Activated CD4-positive, alpha-beta T cell treated with anti-CD3 and anti-CD28 coated beads, Interleukin-2, amount 10 ng/mL, durations not matched to agents 7 days and 5 days (primary cell): ENCODE measurements at places on chromosomes 4 and X.

GRCh38 chr4:54032558-54033135, 31.8 kb downstream of the CHIC2 start:
- no peak for DNase-seq

DNA sequence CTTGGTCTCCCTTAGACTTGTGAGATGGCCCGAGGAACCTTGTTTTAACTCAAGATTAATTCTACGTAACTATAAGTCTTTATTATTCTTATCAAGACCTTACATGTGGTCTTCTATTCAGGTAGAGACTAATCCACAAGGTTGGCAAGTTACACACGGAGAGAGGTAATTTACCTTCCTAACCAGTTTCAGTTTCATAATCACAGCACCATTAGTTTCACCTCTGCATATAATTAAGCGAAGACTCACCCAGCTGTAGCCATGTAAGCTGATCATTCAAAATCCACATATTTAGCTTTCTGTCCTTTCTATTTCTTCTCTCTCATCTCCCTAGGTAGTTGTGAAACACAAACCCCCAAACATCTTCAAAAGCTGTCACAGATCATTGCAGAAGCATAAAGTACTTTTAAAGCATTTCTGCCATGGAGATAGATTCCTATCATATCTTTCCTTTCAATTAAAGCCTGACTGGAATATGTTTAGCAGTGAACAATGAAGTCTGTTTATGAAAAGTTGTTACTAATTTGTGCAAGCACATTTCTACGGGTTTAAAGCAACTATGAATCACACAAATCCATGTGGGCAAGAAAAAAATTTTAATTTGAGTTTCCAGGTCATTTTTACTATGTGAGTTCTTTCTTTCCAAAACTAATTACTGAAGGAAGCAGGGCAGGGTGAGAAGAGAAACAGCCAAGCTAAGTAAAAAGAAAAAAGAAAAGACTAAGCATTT, 78.5 kb downstream of the BTC start:
- no peak for DNase-seq

DNA sequence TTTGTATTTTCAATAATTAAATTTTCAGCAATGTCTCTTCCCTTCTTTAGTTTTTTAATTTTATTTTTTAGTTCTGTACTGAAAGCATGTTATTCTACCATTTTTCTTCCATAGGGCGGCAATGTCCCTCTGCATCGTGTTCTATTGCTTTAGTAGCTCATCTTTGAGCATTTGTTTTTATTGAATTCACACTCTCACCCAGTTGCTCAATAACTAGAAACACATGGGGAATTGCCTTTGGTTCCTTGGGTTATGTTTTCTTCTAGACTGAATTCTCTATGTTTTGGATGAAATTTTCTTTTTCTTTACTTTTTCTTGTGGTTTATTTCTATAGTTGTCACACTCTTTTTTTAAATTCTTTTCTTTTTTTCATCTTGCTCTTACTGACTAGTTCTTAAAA, 233.8 kb upstream of the LDB2 start:
- DNase-seq, result no peak

DNA sequence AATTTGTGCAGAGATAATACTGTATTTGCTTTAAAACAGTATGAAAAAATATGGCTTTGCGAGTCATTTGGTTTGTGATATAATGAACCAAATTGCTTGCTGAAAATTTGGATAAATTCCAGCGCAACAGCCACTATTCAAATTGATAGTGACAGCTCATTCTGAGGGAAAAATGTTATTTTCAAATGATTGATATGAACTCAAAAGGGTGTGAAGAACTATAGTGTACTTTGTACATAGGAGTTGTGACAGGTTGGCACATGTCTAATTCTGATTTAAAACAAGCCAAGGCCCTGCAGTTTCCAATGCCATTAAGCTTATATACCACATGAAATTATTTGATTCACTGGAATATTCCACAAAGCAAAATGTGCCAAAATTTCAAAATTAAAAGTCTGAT, 1628.9 kb upstream of the AGA start:
- no peak for DNase-seq

- DNase-seq, result no peak
These were observed 27.5 kb downstream of the RAB33B start for GRCh38 chr4:139481465-139481864.

DNA sequence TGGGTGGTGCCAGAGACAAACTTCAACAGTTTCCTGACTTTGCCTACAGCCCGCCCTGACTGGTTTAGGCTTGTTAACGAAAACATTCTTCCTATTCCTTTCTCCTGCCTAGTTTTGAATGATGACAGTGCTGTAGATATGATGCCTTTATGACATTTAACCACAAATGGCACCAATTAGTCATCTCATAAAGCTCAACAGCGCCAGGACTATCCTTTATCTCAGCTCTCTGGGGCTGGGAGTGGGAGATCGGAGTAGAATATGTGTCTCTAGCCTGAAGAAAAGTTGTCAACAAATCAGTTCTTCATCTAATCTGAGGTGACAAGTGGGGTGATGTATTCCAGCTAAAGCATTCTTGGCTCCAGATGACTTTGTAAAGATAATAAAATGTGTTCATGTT, 64.6 kb upstream of the SH3RF1 start:
- no peak for DNase-seq

DNA sequence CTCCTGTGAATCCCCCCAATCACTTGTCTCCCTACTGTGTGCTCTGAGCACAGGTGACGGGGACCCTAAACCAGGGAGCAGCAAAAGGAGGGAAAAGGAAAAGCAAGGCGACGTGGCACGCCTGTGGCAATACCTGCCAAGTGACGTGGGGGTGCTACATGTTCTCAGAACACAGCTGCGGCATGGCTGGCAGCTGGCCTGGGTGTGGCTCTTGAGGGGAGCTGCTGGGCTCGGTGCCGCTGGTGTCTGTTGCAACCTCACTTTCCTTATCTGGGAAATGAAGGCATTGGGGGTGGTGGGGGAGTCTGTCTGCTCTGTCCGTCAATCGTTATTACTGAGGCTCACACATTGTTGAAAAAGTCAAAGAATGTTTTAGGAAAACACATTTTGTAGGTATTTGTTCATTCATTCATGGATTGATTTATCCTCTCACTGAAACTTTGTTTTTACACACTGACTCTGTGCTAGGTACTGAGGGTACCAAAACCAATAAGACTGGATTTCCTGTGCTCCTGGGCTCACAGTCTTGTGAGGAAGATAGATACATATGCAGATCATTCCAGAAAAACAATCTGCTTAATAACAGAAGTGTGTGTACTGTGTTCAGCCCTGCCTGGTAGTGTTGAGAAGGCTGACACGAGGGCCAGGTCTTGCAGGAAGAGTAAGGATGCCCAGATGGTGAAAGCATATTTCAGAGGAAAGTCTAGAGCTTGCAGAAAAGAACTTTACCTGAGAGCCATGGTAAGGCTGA, 217.6 kb downstream of the PTTG2 start:
- peak; percentile 54 for DNase-seq

GRCh38 chrX:44989995-44990770, 117.2 kb downstream of the KDM6A start:
- DNase-seq, result no peak

DNA sequence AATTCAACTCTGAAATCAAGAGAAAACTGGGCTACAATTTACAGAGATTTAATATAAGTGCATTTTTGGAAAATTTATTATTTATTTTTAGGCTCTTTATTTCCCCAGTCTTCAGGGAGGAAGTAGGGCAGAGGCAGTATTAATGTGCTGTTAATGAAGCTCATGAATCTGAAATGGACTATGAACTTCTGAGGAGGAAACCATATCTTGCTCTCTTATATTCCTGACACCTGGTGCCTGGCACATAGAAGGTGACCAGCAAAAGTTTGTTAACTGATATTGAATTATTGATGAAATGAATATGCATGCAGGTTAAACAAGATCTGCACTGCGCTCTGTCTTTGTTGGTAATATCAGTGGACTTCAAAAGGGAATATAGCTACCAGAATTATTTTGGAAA, 55.1 kb downstream of the UGT8 start:
- DNase-seq, result no peak

DNA sequence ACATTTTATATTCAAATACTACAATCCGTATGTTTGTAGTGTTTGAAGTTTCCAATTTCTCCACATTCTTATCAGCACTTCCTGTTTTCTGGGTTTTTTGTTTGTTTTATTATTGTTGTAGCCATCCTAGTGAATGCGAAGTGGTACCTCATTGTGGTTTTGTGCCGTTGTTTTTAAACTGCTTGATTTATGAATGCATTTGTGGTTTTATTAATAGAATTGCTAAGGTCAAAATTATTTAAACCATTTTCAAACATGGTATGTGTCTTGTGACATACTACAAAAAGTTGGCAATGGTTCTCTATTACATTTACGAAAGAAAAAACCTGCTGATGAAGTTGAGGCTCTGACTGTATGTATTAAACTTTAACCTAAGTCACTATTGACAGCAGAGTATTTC, 780.0 kb upstream of the MAGEB2 start:
- no peak for DNase-seq

DNA sequence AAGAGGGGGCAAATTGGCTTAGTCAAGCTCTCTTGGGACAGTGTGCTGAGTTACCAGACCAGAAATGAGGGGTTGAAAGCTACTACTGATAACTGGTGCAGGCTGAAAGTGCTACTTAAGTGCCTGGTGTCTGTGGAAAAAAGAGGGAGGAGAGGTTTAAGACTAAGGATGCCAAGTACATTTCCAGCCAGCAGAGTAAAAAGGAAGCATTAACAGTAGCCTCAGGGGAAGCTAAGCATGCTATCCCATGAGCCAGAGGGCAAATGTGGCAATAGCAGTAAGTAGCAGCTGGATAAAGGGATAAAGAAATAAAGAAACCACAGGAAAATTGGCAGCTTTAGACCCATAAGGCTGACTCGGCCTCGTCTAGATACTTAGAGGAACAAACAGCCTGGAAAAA, 196.3 kb upstream of the MAB21L2 start:
- no peak for DNase-seq

DNA sequence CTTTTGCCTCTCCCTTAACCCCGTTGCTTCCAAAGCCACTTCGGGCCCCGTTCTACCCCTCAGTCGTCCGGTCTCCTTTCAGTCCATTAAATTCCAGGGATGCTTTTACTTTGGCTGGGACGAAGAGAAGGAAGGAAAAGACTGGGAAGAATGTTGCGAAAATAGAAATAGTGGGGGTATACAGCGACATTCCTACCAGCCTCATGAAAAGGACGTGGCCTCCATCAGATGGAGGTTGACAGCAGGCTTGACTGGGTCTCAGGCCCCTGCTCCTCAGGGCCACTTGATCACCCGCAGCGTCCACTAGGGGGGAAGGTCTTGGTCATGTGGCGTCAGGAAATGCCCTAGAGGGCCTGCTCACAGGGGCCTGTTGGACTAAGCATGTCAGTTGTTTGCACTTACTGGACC, 657 bp upstream of the ANKRD50 start:
- no peak for DNase-seq

DNA sequence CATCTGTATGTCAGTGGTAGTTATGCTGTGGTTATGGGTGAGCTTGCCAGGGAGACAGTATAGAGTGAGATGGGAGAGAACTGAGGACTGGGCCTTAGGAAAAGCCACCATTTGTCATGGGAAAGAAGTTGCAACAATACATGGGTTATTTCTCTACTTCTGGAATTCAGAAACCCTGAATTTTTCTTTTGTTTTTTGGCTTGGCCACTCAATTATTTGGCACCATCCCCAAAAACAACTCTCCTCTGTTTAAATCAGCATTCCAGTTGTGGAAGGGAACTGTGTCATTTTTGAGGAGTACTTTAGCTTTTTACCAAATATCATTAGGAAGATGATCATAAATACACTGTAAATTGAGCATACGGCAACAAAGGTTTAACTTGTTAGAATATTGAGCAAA, 41.1 kb upstream of the ACSL4 start:
- no peak for DNase-seq

GRCh38 chr4:8291036-8291682, 21.6 kb downstream of the HTRA3 start:
- DNase-seq, result no peak

DNA sequence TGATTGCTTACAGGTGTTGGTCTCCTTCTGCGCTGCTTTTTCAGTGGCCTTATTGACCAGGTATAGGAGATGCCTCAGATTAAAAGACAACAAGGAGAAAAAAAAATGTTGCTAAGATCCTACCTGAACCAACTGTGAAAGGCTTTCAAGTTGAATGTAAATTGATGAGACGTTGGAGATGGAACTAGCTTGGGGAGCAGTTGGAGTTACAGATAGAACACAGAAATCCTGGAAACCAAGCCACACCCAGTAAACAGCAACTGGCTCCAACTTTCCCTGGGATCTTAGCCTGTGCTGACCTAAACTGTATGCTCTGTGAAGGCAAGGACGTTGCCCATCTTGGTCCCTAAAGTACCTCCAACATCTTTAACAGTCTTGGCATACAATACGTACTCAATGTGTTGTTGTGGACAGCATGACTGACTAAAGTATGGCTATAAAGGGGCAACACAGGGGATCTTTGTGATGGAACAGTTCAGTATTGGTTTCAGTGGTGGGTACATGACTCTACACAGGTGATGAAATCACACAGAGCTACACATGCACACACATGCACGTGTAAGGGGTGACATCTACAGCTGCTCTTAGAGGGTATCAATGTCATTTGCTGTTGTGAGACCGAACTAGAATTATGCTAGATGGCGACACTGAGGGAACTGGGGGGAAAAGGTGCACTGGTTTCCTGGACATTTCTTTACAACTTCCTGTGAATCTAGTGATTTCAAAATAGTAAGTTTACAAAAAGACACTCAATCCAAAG, 22.3 kb downstream of the GAB3 start:
- DNase-seq, result no peak

DNA sequence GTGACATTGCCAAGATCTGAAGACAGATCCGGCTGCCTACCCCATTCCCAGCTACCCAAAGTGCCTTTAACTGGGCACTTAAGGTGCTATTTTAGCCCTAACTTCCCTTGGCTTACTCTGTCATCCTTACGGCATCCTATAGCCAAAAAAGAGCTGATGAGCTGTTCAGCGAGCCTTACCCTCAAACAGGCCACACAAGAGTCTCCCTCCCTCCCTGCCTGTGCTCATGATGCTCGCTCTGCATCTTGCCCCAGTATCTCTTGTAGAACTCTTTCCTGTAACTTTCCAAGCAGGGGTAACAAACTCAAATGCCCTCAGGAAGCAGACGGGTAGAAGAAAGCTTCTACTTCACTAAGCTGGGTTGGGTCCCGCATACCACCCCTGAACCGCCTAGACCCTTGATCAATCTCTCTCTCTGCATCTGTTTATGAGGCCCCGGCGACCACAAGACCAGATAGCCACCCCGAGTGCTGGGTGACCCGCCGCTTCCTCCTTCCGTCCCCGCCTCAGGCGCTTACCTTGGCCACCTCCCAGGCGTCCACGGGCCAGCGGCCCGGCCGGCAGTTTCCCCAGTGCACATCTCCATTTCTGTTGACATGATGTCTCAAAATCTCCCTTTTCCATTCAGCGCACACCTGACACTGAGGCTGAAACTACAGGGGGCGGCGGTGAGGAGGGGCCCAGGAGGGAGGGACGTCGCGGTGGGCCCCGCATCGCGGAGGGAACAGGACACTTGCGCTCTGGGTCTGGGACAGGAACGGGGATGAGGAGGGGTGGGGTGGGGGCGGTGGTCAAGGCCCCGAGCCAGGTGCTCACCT, 663 bp downstream of the CXorf38 start:
- peak; percentile 31 for DNase-seq
